ENCODE measurements at places on chromosomes 5 and 9. TPM values are rescaled to one million over a fixed set of nuclear protein-coding genes. Genes with fewer than 3 reads are reported as not detected.
A peak's percentile ranks its signal among the peaks of the same experiment; 100 is the strongest.

Gene ODF2
- total RNA-seq = 50.1 TPM

- DNase-seq = no peak
These were observed 556.4 kb upstream of the CTNND2 start for GRCh38 chr5:12460493-12461261.

GRCh38 chr9:89882930-89883361 lies 278.1 kb downstream of the GADD45G start:
- no peak for DNase-seq

DNA sequence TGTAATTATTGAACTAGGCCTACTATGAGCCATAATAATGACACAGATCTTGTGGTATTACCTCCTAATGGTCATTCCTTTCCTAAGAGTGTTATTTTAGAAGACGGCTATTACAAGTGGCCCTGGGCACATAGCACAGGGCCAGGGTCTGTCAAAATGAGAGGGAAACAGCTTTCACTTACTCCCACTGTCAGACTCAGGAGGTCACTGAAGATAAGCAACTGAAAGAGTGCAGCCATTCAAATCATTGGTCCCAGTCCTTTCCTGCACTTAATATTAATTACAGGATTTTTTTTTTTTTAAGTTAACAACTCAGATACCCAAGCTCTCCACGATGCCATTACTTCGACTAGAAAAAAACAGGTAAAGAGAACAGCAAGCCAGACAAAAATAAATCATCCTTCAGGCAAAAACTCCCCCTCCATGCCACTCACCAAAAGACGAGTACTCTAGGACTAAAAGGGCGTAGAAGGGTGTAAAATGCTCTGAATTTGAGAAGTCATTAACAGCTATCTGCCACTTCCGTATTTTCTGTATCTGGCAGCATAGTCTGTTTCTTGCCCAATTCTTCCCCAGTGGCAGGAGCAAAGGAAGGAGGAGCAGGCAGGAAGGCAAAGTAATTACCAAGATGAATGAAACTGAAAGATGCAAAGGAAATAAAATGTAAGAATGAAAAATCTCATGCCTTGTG lies 87.4 kb downstream of the ZNF608 start:
- no peak for DNase-seq

DNA sequence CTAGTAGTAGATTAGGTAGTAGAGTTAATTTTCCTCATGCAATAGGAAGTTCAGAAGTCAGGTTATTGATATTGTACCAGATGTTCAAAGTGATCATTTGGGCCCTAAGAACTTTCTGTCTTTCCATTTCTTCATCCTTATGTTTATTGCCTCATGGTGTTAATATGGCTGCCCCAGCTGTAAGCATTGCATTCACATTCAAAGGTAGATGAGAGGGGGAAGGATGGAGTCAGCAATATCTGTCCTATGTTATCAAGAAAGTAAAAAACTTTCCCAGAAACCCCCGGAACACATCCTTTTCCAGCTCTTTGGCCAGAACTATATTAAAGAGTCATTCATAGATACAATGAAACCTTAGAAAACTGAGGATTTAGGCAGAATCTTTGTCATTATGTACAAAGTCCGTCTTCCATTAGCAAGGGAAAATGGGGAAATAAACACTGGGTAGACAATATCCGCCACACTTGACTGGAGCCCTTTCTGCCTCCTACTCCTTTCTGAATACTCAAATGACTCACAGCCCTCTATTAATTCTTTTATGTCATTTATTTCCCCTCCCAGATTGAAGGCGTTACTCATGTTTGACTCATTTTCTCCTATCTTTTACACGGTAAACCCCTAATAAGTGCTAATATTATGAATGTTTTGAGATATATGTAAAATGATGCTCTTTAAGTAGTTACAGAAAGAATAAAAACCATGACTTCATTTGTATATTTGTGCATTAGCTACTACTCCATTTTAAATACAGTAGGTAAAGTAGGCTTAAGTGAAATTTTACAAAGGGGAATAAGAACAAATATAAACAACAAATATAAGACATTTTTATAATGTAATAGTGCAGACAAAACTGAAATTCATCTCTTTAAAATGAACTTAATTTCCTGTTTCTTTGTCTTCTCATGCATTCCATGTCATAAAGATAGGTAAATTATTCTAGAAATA lies 127.6 kb downstream of the SLF1 start:
- peak; percentile 22 for DNase-seq

DNA sequence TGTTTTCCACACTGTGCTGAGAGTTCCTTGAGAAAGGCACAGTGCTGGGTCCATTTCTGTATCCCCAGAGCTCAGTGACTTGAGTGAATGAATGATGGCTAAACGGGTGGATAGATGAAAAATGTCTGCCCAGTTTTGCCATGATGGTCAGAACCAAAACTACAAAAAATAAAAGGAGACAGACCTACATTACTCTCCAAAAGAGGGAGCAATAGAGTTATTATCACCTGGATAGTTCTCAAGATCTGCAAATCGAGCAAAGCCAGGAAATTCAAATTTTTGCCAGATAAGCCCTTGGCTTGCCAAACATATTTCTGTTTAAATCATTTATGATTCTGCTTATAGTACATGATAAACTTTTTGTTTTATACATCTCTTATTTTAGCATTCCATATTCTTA lies 214.2 kb upstream of the ZNF462 start:
- peak; percentile 37 for DNase-seq

Data from RPMI7951 (cell line).